SW 1271 (cell line): ENCODE measurements at places on chromosomes 12 and 14.
A peak's percentile ranks its signal among the peaks of the same experiment; 100 is the strongest.

DNA sequence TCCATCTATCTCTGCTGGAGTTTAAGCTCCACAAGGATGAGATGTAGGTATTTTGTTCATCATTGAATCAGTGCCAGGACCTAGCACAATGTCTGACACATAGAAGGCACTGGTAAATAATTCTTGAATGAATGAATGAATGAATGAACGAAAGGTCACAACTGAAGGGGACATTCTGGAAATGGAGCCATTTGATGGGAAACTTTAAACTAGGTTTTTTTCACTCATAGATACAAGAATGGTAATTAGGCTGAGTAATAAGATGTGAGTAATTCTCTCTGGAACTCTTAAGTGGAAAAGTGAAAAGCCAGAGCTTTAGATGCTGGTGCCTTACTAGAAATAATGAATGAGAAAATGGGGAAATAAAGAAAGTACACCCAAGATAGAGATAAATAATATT lies 44.3 kb downstream of the SCN8A start:
- DNase-seq, result no peak

GRCh38 chr14:60753264-60754119 lies 18.9 kb downstream of the MNAT1 start:
- DNase-seq, result no peak

DNA sequence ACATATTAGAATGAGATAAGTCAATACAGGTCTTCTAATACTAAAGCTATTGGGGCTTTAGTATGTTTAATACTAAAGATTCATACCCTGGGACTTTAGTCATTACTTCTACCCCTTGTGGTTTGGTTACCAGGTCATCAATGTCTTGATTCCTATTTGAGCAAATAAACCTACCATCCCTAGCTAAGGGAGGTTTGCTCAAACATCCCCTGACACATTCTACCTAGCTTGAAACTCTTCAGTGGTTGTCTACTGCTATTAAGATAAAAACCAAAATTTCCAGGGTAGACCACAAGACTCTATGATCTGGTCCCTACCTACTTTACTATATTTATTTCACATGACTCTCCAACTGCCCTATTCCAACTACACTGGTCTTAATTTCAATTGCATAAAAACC lies 7.3 kb upstream of the C2CD5 start:
- no peak for DNase-seq

- DNase-seq, result no peak
These were observed 396.1 kb downstream of the RAD51B start for GRCh38 chr14:68215629-68216028.

DNA sequence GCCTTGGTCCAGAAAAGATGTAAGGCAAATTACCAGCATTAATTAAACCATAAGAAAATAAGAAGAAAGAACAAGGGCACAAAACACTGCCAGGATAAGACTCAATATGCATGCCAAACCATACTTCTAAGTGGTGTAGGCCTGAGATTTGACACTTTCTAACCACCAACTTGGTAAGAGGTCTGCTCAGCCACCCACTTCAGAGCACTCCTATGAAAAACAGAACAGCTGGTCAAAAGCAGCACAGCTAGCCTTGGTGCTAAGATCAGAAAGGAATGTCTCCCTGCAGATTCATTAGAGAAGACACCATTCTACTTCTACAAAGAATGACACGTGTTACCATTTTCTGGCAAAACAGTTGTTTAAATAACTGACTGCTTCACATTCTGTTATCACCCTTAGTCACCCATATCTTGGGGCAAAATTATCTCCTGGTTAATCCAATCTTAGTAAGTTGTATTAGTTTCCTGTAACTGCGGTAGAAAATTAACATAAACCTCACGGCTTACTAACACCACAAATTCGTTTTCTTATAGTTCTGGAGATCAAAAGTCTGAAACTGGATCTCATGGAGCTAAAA lies 13.2 kb downstream of the RPS6KA5 start:
- no peak for DNase-seq

- no peak for DNase-seq
These were observed 105.7 kb downstream of the PLEKHA5 start for GRCh38 chr12:19234981-19235871.

- DNase-seq, result no peak
These were observed 223.5 kb downstream of the MSRB3 start for GRCh38 chr12:65501935-65502334.

DNA sequence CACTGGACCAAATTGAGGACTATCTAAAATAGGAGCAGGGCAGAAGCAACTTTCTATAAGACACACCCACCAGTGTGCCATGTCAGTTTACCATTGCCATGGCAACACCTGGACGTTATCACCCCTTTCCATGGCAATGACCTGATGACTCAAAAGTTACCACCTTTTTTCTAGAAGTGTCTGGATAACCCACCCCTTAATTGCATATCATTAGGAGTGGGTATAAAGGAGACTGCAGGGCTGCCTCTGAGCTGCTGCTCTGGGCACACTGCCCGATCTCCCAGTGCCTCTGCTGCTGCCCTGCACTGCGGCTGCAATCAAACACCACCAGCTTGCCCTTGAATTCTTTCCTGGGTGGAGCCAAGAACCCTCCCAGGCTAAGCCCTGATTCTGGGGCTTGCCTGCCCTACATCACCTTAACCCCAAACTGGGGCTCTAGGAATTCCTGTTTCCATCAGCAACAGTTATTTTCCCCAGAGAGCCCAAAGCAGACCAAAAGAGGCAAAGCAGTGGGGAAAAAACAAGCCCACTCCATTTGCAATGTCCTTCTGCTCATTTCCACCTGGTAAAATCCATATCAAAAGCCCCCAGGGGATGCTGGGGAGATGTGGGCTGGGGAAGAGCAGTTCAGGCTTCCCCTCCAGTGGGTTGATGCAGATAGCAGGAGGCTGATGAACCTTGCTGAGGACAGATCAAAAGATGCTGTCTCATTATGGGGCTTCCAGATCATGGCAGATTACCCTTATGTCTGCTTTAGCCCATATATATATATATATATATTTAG lies 129.5 kb upstream of the NCOR2 start:
- no peak for DNase-seq

GRCh38 chr12:39441189-39441962 lies 1.5 kb downstream of the KIF21A start:
- DNase-seq, result no peak

GRCh38 chr12:68207276-68207675 lies 18.3 kb downstream of the IL26 start:
- DNase-seq, result no peak

GRCh38 chr14:64885559-64885958 lies 5.9 kb upstream of the SPTB start:
- DNase-seq, result no peak

DNA sequence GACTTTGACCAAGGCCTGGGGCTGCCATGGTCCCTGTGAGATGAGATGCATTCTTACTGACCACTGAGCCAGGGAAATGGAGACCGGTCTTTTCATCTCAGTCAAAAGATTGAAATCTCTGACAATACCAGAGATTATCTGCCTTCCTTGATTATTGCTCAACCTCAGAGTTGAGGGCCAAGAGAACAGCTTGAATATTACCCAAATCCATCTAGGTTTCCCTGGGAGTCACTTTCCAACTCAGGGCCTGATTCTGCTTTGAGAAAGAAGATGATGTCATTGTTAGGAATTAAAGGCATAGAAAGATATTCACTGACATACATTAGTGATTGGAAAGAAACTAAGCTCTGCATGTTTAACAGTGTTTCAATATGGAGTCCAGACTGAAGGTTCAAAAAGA lies 515.9 kb upstream of the TBX3 start:
- no peak for DNase-seq

GRCh38 chr12:89376202-89376529 lies 23.9 kb upstream of the DUSP6 start:
- no peak for DNase-seq

GRCh38 chr14:77145975-77146740 lies 4.6 kb upstream of the ZDHHC22 start:
- DNase-seq, result no peak

DNA sequence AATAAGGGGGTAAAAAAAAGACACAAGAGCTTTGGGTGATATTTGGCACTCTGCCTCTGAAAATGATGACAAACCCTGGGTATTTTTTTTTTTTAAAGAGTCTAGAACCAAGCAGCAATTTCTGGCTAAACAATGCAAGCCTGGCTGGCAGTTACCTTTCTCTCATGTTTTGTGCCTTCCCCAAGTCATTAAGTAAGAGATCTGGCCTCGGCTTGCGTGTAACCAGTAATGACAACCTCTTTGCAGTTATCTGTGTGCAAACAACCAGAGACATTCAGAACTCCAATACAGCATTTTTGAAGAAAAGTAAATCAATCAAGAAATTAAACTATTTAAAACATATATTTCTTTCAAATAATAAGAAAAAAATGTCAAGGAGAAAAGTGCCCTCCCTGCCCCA lies 167.5 kb downstream of the KCNC2 start:
- DNase-seq, result no peak

- DNase-seq, result no peak
These were observed 578 bp downstream of the DCAF5 start for GRCh38 chr14:69152181-69152901.

DNA sequence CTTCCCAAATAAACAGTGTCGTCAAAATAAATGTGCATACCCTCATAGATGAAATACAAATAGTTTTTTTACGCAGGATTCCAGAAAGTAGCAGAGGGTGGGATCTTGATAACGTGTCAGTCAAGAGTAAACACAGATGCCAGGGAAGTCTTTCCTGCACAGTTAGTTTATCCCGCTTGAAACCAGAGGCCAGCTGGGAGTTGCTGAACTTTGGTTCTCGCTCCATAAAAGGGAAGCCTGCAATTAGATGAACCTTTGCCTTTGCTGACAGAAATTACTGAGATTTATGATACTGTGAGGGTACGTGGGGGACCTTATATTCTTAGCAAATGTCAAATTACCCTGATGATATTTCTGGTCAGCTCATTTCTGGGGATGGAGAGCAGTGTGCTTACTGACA lies 18.9 kb downstream of the FAR2 start:
- no peak for DNase-seq

- no peak for DNase-seq
These were observed 85.9 kb downstream of the ESR2 start for GRCh38 chr14:64208261-64208660.

GRCh38 chr12:77064896-77065360 lies 441 bp downstream of the E2F7 start:
- DNase-seq, result no peak

- no peak for DNase-seq
These were observed 473.5 kb upstream of the MGAT4C start for GRCh38 chr12:86729739-86730138.

DNA sequence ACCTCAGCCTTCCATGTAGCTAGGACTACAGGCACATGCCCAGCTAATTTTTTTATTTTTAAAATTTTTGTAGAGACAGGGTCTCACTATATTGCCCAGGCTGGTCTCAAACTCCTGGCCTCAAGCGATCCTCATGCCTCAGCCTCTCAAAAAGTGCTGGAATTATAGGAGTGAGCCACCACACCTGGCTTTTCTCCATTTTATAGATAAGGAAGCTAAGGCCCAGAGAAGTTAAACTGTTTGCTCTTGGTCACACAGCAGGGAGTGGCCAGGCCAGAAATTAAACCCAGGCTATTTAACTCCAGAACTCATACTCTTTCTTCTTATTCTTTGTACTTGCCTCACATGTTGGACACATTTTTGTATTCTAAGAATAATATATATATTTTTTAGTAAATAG lies 16.5 kb downstream of the UBE3B start:
- DNase-seq, result no peak

DNA sequence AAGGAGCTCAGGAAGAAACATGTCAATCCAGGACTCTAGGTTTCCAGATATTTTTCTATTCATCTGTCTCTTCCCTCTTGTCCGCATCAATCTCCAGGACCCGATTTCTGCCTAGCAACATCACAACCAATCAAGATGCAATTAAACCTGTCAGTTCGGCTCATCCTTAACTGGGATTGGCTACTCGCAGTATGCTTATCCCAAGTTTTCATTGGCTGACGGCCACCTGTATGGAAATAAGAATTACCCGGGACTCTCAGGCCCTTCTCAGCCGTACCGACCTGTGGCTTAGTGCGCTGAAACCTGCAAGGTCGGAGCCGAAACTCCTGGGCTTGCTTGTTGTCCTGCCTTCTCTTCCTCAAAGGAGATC lies 20.4 kb upstream of the ATP5MC2 start:
- DNase-seq, result peak; percentile 21

- no peak for DNase-seq
These were observed 146.5 kb downstream of the TTC7B start for GRCh38 chr14:90669731-90670130.

GRCh38 chr12:76901628-76902380 lies 23.0 kb upstream of the CSRP2 start:
- no peak for DNase-seq

GRCh38 chr14:47252802-47253201 lies 422.6 kb downstream of the MDGA2 start:
- DNase-seq, result no peak

DNA sequence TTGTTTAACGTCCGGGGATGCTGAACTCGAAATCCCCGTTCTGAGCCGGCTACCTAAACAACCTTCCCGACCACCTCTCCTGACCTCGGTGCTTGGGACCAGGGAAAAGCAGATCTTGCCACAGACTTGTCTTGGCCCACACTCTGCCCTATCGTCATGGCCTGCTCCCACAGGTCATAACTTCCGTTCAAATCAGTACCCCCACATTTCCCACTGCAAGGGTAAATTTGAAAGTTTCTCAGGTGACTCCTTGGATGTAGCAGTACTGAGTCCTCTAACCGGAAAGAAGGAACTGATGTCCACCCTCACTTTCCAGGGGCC lies 612 bp upstream of the RBM23 start:
- DNase-seq, result no peak

GRCh38 chr12:90924406-90924805 lies 30.6 kb downstream of the CCER1 start:
- no peak for DNase-seq

DNA sequence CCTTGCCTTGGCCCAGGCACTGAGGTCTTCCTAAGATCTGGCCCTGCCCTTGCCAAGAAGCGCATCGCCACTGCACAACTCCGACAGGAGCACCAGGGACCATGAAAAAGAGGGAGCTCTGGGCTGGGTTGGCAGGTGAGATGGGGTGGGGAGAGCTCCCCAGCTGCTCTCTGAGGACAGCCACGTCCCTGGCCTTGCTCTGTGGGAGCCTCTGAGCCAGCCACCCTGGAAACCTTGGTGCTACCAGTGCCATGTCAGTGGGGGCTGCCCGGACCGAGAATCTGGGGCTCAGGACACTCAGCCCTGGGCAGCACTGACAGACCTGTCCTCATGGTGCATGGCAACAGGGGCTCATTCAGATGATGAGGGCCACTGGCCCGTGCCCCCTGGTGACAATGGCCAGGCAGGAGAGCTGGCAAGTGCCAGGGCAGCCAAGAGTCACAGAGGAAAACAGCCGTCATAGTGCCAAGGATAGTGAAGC lies 134.8 kb downstream of the ZFP36L1 start:
- no peak for DNase-seq

- DNase-seq, result no peak
These were observed 13.0 kb downstream of the KCNK10 start for GRCh38 chr14:88310021-88310420.

- DNase-seq, result no peak
These were observed 440.7 kb upstream of the PDE3A start for GRCh38 chr12:19927661-19928060.
